ENCODE measurements at places on chromosomes 1 and 21.
A peak's percentile ranks its signal among the peaks of the same experiment; 100 is the strongest.

DNA sequence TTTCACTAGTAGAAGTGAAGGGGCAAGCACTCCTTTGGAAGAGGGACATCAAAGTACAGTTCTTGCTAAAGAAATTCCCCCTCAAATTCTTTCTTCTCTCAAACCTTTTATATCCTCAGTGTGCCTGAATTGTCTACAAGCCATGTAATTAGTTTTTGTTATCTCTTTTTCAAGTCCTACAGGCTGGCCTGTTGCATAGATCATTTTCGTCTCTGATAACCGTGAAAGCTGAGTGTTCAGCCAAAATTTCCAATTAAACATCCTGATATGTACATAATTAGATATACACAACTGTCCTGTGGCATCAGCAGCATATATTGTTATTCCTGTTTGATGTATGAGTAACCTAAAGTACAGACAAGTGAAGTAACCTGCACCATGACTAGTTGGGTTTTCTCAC is 375.5 kb upstream of the ST6GALNAC5 start:
- no peak overlapping the region for H3K4me3 ChIP-seq
- no peak overlapping the region for H3K27ac ChIP-seq
- DNase-seq, result no peak

DNA sequence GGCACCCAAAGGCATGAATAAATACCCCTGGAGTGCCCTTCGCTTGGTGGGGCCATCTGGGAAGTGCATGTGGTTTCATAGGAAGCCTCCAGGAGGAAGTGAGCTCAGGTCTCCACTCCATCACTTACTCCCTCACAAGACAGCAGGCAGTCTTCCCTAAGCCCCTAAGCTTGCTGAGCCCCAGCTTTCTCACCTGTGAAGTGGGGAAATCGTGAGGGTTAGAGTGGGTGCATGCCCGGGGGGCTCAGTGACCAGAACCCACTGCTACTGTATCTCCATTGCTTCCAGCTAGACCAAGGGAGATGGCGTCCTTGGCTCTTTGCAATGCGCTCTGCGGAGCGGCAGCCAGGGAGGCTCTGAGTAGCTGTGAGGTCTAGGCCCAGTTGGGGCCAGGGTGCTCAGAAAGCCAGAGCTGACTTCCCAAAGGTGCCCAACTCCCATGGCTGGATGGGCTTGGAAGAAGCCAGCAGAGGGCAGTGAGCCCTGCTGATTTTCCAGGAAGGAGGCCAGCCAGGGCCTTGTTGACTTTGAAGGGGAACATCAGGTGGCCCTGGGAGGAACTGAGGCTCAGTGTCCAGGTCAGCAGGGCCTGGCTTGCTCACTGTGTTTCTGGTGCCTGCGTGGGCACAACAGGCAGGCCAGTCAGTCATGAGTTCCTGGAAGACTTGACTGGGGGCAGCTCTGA is 27.3 kb downstream of the CDCP2 start:
- H3K27ac ChIP-seq, result no peak overlapping the region
- H3K36me3 ChIP-seq, result no peaks in the 10 kb centered on the region
- no peak overlapping the region for H3K4me3 ChIP-seq
- no peak for DNase-seq

DNA sequence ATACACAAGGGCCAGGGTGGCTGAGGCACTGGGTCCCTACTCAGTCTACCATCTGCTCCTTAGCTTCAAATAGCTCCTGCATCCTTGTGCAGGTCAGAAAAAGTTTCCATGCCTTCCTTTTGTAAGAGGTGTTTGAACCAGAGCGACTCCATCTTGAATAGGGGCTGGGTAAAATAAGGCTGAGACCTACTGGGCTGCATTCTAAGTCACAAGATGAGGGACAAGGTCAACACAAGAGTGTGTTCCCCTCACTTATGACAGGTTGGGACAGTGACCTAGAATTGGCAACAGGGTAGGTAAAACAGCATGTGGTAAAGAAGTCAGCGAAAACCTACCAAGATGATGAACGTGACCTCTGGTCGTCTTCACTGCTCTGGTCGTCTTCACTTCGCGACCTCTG is 120.5 kb downstream of the KCNK1 start:
- H3K4me3 ChIP-seq, result no peak overlapping the region
- H3K27me3 ChIP-seq, result no peaks in the 10 kb centered on the region
- no peaks in the 10 kb centered on the region for H3K4me1 ChIP-seq
- H3K27ac ChIP-seq, result no peak overlapping the region

- no peak overlapping the region for H3K4me3 ChIP-seq
- peaks cover 14% of the 10 kb centered on the region for H3K4me1 ChIP-seq
- DNase-seq, result no peak
- H3K27ac ChIP-seq, result no peak overlapping the region
These were observed 8.6 kb downstream of the TNFRSF18 start for GRCh38 chr1:1197551-1198422.

DNA sequence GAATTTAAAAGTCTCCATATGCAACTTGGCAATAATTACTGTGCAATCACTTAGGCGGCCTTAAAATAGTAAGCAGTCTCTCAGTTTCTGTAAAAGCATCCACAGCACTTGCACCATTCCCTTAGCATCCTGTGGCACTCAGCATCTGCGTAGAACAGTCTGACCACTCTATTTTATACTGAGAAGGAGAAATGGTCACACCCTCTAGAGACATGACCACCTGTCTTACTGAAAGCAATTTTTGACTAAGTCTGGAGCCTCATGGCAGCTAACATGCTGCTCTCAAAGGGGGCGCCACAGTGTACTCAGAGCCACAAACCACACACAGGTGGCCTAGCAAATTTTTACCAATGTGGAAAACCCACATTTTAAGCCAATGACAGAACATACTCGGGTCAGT is 62.0 kb downstream of the KCNK1 start:
- H3K36me3 ChIP-seq, result no peaks in the 10 kb centered on the region
- no peak for DNase-seq
- no peaks in the 10 kb centered on the region for H3K4me1 ChIP-seq
- no peak overlapping the region for H3K4me3 ChIP-seq
- H3K27ac ChIP-seq, result no peak overlapping the region
- no peaks in the 10 kb centered on the region for H3K27me3 ChIP-seq

- no peak overlapping the region for H3K4me3 ChIP-seq
- H3K36me3 ChIP-seq, result no peaks in the 10 kb centered on the region
- no peak for DNase-seq
- H3K27ac ChIP-seq, result no peak overlapping the region
- H3K27me3 ChIP-seq, result no peaks in the 10 kb centered on the region
These were observed 28.5 kb upstream of the KCNA2 start for GRCh38 chr1:110634455-110635311.

- no peaks in the 10 kb centered on the region for H3K36me3 ChIP-seq
- no peak overlapping the region for H3K4me3 ChIP-seq
- H3K27me3 ChIP-seq, result no peaks in the 10 kb centered on the region
- no peak for DNase-seq
These were observed 251.0 kb downstream of the RHOU start for GRCh38 chr1:228986093-228986904.

DNA sequence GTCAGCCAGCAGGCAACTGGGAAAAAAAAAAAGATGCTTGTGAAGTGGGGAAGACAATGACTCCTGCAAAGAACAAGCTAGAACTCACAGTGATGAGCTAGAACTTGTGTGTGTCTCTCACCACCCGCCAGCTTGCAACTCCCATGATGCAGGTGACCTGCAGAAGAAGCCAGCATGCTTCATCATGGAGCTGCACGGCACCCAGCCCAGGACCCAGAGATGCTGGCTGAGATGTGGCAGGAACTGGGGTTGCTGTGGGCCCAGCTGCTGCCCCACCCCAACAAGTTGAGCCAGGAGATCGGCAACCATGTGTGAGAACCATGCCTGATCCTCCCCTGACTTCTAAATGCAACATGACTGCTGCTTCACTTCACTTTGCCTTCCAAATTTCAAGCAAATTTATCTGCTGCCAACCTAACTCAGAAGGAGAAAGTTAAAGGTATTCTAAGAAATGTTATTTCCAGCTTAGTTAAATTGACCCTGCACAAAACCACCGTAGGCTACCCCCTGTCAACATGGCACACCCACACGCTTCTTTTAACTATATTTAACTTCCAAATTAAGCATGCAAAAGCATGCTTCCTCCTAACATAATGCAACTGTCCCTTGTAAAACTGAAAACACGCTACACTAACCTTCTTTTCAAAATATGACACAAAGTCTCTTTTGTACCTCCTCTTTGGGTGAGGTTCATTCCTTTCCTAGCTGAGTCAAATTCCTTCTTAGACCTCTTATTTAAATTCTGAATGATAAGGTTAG is 166.0 kb upstream of the IGSF21 start:
- no peaks in the 10 kb centered on the region for H3K27me3 ChIP-seq
- H3K36me3 ChIP-seq, result no peaks in the 10 kb centered on the region
- no peak overlapping the region for H3K27ac ChIP-seq
- H3K4me1 ChIP-seq, result no peaks in the 10 kb centered on the region
- no peak for DNase-seq
- H3K4me3 ChIP-seq, result peak overlapping the region; percentile 44

DNA sequence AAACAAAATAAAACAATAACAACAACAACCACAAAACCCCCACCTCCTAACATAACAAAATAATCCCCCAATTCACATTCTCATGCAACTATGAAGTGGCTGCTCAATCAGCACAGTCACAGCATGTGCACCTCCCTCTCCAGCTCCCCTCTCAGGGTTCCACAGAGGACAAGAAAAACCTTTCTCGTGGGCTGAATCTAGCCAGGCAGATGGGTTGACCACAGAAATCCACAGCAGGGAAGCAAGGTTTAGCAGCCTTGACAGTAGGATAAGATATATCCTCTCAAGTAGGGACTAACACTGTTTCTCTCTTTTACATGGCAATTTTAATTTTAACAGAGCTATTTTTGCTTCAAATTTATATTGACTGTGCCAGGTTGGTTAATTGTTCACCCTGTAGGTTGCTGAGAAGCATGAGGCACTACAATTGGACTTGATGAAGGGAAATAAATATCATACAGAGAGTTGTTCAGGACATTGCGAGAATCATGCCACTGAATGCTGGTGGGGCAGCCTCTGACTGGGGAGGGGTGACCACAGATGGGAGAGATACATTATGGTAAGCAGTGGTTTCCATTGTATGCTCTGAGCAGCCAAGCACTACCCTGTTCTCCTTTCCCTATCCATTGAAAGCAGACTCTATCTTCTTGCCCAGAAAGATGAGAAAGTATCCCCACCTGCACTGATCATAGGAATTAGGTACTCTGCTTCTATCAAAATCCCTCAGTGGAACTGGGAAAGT is 535.1 kb downstream of the DPYD start:
- H3K27me3 ChIP-seq, result no peaks in the 10 kb centered on the region
- no peaks in the 10 kb centered on the region for H3K4me1 ChIP-seq
- H3K36me3 ChIP-seq, result no peaks in the 10 kb centered on the region
- H3K4me3 ChIP-seq, result no peak overlapping the region
- no peak overlapping the region for H3K27ac ChIP-seq

- no peak overlapping the region for H3K27ac ChIP-seq
- no peak for DNase-seq
- no peaks in the 10 kb centered on the region for H3K36me3 ChIP-seq
- H3K4me3 ChIP-seq, result no peak overlapping the region
- H3K27me3 ChIP-seq, result no peaks in the 10 kb centered on the region
These were observed 89.7 kb downstream of the PBX1 start for GRCh38 chr1:164648636-164649035.

- H3K27me3 ChIP-seq, result no peaks in the 10 kb centered on the region
- H3K27ac ChIP-seq, result no peak overlapping the region
- no peak for DNase-seq
- no peaks in the 10 kb centered on the region for H3K4me1 ChIP-seq
- no peaks in the 10 kb centered on the region for H3K36me3 ChIP-seq
These were observed 48.6 kb upstream of the LRRC8B start for GRCh38 chr1:89476072-89476471.

GRCh38 chr1:105678334-105678733 is 1378.1 kb upstream of the PRMT6 start:
- no peak for DNase-seq
- no peaks in the 10 kb centered on the region for H3K4me1 ChIP-seq
- H3K27me3 ChIP-seq, result no peaks in the 10 kb centered on the region

DNA sequence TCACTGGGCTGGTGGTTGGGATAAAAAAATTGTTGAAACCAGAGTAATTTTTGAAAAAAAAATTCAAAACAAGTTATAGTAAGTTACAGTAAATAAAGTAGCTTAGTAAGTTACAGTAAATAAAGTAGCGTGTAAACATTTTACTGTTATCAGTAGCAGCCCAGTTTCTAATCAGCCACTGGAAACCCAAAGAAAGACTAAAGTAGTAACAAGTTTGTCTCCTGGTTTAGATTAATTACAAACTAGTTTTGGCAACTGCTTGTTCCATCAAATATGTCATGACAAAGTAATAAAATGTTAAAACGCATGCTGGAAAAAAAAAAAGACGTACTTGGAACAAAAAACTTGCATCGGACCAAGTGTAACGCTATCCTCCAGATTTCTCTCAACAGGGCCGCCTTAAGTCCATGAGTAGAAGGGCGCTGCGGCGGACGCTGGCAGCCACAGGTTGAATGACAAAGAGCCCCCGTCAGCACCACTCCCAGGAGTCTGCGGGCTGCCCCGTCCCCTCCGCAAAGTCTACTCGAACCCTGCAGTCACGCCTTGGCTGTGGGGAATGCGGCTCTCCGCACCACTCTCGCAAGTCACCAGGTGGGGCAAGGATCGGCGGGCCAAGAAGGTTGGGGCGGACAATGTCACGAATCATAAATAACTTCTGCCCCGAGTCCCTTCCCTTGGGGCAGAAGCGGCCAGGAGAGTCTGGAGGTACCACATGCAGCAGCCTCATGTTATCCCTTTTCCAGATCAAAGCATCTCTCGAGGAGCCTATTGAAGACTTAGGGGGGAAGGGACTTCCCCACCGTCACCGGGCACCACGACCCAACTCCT is 837 bp downstream of the SLC16A1 start:
- peak; percentile 70 for DNase-seq
- H3K27ac ChIP-seq, result peak overlapping the region; percentile 88
- H3K4me1 ChIP-seq, result peaks cover 7% of the 10 kb centered on the region
- peaks cover 34% of the 10 kb centered on the region for H3K36me3 ChIP-seq
- H3K4me3 ChIP-seq, result peak overlapping the region; percentile 92

DNA sequence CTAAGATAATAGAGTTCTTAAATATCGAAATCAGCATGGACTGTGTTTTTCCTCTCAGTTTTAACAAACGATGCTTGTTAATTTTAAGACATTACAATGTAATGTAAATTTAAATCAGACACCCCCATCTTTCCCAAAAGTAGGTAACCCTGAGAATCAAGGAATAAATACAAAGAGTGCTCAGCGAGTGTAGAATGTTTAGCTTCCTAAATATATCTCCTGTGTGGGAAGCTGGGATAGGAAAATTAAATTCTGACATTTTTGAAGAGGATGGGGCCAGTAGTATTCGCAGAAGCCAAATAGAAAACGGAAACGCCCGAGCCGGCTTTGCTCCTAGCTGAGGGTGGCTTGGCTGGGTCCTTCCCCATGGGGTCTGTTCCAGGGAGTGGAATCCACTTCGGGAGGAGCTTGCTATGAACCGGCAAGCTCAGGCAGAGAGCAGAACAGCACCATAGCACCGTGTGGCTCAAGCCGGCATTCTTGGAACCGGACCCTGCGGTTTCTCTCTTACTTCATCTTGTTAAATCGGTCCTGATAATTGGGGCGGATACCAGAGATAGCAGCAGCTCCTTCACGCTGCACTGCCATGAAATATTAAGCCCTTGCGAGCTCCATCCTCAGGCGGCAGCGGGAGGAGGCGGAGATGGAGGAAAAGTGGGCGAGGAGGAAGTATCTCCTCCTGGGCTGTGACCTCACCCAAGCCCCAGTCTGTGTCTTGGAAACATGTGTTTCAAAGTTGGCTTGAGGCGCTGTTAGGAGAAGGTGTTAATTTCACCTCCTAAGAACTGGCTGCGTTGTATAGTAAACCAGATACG is 24.9 kb downstream of the MAP3K7CL start:
- no peaks in the 10 kb centered on the region for H3K36me3 ChIP-seq
- peaks cover 1% of the 10 kb centered on the region for H3K4me1 ChIP-seq
- no peak overlapping the region for H3K4me3 ChIP-seq
- no peaks in the 10 kb centered on the region for H3K27me3 ChIP-seq
- H3K27ac ChIP-seq, result no peak overlapping the region

Measured in neuronal stem cell (in vitro differentiated cells).